Pancreas (tissue), 10 donors: ENCODE measurements at places on chromosomes 16 and 17. TPM values are rescaled to one million over a fixed set of nuclear protein-coding genes. Genes with fewer than 3 reads are reported as not detected.
A peak's percentile ranks its signal among the peaks of the same experiment; 100 is the strongest.

SLC52A1 gene
- 0.08 TPM for polyA plus RNA-seq

PIK3R6 gene
- polyA plus RNA-seq, result 0.23 TPM

GRCh38 chr17:29233301-29233700 lies 13.4 kb upstream of the CRYBA1 start:
- no peaks in the 10 kb centered on the region for H3K4me1 ChIP-seq
- DNase-seq, result no peak
- H3K4me3 ChIP-seq, result no peak overlapping the region

DNA sequence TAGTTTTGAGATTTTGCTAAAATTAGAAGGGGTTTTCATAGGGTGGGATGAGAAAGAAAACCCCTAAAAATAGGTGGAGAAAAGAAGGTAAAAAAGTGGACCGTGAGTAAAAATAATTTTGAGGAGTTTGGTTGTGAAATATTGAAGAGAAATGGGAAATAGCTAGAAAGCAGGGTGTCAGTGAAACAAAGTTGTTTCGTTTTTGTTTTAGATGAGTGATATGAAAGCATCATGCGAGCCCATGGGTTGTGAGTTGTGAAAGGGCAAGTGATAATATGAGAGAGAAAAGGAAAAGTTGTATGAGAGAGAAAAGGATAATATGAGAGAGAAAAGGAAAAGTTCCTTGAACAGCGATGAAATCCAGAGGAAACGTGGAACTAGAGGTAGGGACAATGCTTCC lies 7.3 kb upstream of the SMIM36 start:
- no peak overlapping the region for H3K4me3 ChIP-seq
- H3K27me3 ChIP-seq, result peaks cover 4% of the 10 kb centered on the region
- no peaks in the 10 kb centered on the region for H3K4me1 ChIP-seq
- no peaks in the 10 kb centered on the region for H3K36me3 ChIP-seq

GRCh38 chr16:58501242-58502131 lies 1.5 kb downstream of the NDRG4 start:
- no peaks in the 10 kb centered on the region for H3K36me3 ChIP-seq
- H3K4me1 ChIP-seq, result peaks cover 4% of the 10 kb centered on the region
- peak overlapping the region; percentile 40 for H3K4me3 ChIP-seq
